Muscle of back (tissue), 13 donors: ENCODE measurements at places on chromosomes 1 and 21. TPM values are rescaled to one million over a fixed set of nuclear protein-coding genes. Genes with fewer than 3 reads are reported as not detected.
A peak's percentile ranks its signal among the peaks of the same experiment; 100 is the strongest.

GRCh38 chr1:177620636-177621190, 349.1 kb downstream of the SEC16B start:
- no peak for DNase-seq

SV2A gene
- polyA plus RNA-seq = 3.8 TPM

DNA sequence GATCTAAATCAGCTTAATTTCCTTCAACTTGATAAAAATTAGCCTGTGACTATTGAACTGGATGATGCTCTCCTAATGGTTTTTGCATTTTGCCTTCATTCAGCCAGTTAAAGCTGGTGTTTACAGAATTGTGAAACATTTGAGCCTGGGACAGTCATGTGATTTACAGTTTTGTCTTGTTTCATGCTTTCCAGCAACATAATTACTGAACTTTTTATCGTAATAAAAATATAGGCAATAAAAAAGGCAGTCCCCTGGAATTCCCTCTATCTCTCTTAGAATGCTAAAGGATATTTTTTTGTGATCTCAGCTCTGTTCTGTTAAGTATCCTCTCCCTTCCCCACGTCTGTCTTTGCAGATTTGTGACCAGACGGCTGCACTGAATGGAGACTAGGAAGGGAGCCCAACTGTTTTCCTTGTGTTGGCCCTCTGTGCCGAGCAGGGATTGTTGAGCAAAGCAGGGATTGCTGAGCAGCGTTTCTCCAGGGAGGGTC, 70.3 kb upstream of the RGL1 start:
- peak; percentile 92 for DNase-seq

SLAMF8 gene
- polyA plus RNA-seq = 0.24 TPM

DNA sequence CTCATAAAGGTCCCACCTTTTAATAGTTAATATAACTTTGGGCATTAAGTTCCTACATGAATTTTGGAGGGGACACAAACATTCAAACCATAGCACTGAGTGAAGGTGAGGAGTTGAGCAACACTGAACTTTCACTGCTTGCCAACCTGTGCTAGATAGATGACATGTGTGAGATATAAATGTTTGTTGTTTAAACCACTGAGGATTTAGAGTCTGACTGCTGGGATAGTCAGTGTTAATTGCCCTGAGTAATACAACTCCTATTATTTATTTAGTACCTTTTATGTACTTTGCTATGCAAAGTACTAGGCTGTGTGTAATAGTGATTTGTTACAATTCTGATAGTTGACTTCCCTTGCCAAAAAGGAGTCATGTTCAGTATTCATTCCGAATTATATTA, 32.4 kb upstream of the SLC16A1 start:
- DNase-seq = no peak

DNA sequence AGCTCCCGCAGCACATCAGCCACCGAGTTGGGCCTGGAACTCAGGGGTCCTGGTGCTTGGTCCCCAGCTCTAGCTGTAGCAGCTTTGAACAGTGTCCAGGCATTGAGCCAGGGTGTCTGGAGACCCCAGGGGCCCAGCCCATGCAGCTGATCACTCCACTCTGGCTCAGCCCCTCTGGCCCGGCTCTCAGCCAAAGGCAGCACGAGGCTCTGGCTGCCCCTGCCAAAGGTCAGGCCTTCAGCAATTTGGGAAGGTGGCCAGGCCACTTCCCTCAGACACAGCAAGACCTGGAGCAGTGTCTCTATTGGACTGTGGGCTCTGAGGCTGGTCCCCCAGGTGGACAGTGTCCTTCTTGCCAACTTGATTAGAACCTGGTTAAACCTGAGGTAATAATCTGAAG, 34.4 kb upstream of the RNF19B start:
- no peak for DNase-seq

- DNase-seq = no peak
These were observed 40.4 kb downstream of the COL18A1 start for GRCh38 chr21:45445369-45445768.

- DNase-seq = no peak
These were observed 569 bp upstream of the WARS2 start for GRCh38 chr1:119141020-119141424.

OR2T35 gene
- polyA plus RNA-seq = not detected

GRCh38 chr1:221509575-221510355, 232.1 kb downstream of the DUSP10 start:
- DNase-seq = no peak

DNA sequence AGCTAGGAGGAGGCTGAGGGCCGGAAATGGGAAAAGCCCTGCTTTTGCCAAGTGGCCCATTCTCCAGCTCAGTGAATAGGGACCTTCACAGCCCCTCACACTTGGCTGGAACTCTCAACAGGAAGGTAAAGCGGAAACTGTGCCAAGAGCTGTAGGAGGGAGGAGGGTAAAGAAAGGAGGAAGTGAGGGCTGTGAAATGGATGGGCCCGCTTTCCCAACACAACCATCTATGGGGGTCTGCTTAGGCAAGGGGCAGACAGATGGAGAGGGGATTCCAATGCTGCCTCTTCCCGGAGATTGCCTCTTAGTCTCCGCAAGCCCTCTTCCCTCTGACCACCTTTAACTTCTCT, 5.2 kb downstream of the INKA2 start:
- DNase-seq = no peak

GRCh38 chr1:219542828-219543518, 69.9 kb downstream of the ZC3H11B start:
- no peak for DNase-seq

DNA sequence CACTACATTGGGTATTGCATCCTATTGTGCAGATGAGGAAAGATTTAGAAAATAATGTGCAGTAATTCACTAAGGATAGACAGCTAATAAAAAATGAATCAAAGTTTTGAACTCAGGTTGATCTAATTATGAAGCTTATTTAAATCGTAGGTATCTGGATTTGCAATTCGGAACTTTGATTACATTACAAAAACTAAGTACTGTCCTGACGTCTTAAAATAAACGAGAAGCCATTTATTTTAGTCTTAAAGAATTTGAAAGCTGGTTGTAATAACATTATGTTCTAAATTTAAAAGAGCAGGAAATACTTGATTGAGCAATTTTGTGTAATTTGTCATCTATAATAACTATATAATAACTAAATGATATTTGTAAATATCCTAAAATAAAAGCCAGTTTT, 235.9 kb downstream of the TPR start:
- no peak for DNase-seq

ERICH3 gene
- 0.24 TPM for polyA plus RNA-seq

DNA sequence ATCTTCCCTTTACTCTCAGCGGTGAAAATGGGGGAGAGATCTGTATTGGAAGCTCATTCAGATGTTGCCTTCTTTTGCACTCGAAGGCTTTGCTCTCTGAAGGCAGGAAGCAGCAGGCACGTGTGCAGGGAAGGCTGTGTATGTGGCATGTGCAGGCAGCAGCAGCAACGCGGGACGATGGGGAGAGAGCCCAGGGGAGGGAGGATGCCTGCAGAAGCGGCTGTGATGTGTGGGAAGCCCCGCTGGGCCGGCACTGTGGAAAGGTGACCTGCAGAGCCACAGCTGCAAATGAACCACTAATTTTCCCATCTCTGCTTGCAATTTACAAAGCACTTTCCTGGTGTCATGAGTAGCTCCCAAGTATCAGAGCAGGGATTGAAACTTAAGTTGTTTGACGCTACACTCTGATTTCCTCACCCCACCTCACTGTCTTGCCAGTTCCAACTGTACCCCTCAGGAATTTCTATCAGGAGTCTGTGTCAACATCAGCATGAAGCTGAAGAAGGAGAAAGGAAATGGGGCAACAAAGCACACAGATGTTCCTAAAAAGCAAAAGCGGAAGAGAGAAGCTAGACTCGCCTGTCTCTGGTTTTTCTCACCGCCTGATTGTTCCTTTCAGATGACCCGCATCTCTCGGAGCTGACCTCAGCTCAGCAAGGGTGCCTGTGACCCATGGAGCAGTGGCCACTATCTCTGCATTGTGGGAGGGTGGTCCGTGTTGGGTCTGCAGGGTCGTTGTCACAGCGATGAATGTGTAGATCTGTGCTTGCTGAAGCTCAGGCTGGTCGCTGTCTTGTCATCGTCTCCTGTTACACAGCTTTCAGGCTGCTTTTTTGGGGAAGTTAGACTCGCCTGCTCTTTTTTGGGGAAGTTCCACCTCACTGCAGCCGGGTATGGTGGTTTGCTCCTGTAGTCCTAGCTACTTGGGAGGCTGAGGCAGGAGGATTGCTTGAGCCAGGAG, 156.1 kb downstream of the KIF26B start:
- DNase-seq = no peak

DNA sequence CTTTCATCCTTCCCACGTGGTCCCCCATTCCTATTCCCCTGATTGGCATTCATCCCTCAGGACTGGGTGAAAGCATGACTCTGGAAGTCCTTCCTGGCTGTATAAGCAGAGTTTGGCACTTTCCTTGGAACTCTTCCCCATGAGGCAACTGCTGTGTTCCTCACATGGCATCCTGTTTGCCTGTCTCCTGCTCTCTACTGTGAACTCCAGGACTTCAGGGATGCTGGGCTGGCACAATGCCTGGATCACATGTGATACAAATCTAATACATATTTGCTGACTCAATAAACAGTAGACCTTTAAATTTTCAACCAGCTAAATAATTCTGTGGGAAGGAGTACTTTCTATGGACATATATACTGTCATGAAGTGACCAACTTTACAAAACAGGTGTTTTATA, 46.8 kb upstream of the EDEM3 start:
- peak; percentile 58 for DNase-seq

KLHL12 gene
- polyA plus RNA-seq = 19.8 TPM

- DNase-seq = no peak
These were observed 838 bp upstream of the GRIK3 start for GRCh38 chr1:37035014-37035691.
